ENCODE measurements at places on chromosomes 5 and 9.

- no peak for DNase-seq
Measured at GRCh38 chr5:40984884-40985283, 75.6 kb downstream of the C7 start.

DNA sequence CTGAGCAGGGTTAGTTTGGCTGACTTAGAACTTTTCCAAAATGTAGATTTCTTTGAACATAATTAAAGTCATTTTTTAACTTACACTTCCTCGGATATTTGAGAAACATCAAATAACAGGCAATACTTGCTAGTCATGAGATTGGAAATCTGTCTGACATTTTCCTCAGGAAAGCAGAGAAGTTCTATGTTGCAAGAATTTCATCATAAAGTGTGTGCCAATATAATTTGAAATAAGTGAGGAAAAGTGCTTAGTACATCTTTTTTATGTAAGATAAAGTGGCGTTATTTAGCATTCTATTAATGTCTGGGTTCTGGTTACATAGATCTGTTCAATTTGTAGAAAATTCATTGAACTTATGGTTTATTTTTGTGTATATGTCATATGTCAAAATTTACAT lies 48.7 kb upstream of the C5orf47 start:
- DNase-seq: no peak

- no peak for DNase-seq
Measured at GRCh38 chr5:91207248-91207647, 175.9 kb downstream of the ARRDC3 start.

GRCh38 chr5:26329562-26330189 lies 708.7 kb downstream of the CDH9 start:
- DNase-seq: no peak

DNA sequence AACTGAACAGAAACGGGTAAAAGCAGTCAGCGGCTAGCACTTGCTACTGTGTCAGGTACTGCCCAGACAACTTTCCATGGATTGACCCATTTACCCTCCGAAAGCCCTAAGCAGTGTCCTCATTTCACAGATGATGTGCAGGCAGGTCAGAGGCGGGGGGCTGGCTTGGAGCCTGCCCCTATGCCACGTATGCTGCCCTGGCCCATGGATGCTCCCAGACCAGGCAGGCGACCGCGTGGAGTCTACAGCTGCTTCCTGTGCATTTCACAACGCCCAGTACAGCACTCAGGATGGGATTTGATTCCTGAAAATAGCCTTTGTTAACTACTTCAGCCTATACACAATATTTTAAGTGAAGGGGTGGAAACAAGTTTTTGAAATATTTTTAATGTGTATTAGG lies 202.9 kb downstream of the NXNL2 start:
- no peak for DNase-seq

Measured in germinal center (tissue), 1 donor.